ENCODE measurements at places on chromosomes 11 and 22.
A peak's percentile ranks its signal among the peaks of the same experiment; 100 is the strongest.

- DNase-seq: no peak
Measured at GRCh38 chr22:28013611-28014010, 94.6 kb upstream of the PITPNB start.

- no peak for DNase-seq
Measured at GRCh38 chr11:62719302-62719978, 7.8 kb downstream of the HNRNPUL2 start.

DNA sequence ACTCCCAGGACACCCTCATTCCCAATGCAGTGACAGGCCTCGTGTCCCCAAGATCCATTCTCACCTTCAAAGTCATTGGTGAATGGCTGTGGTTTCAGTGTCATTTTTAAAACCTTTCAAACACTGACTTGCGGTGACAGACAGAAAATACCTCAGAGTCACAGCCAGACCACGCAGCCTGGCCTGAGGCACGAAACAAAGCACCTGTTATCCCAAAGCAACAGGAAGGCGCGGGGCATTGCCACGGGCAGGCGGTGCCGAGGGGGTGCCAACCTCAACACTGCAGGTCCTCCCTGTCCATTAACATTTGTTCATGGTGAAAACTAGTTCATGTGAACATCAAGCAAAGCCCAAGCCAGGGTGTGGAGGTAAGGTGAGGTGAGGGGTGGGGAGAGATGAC lies 38.2 kb downstream of the RPUSD4 start:
- DNase-seq: no peak

DNA sequence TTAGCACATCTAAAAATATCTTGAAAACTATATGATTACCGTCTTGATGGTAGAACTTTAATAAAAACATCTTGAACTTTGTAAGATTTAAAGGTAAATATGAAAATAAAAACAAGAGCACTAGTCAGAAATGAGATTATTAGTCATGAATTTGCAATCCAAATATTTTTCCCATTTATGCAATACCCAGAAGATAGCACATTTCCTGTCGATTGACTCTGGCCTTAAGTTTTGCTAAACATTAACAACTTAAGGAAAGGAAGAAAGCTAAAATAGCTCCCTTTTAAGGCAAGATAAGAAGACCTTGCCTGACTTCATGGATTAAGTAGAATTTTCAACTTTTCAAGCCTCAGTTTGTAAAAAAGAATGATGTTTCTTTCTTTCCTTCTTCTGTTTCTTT lies 1374.7 kb upstream of the RAG2 start:
- peak; percentile 43 for DNase-seq

DNA sequence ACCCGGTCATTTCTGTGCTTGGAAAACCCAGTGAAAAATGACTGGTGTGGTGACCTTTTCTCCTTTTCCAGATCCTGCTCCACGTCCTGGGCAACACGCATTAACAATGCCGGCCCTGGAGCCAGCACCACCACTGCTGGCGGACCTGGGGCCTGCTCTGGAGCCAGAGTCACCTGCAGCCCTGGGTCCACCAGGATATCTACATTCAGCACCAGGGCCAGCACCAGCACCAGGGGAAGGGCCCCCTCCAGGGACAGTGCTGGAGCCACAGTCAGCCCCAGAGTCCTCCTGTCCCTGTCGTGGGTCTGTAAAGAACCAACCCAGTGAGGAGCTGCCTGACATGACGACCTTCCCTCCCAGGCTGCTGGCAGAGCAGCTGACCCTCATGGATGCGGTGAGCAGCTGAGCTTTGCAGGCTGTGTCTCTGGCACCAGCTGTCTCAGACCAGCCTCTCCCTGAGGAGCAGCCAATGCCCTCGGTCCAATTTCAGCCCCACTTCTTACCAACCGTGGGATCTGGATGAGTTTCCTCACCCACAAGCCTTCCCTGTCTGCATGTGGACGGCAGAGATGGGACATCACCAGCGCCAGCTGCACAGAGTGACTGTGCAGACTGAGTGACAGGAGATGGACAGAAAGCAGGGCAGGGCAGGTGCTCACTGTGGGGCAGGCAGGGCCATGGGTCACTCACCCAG lies 1.9 kb downstream of the RGL4 start:
- peak; percentile 57 for DNase-seq

GRCh38 chr22:48781868-48782267 lies 1045.8 kb downstream of the BRD1 start:
- no peak for DNase-seq

GRCh38 chr11:9747828-9748227 lies 84.0 kb downstream of the SWAP70 start:
- DNase-seq: no peak

DNA sequence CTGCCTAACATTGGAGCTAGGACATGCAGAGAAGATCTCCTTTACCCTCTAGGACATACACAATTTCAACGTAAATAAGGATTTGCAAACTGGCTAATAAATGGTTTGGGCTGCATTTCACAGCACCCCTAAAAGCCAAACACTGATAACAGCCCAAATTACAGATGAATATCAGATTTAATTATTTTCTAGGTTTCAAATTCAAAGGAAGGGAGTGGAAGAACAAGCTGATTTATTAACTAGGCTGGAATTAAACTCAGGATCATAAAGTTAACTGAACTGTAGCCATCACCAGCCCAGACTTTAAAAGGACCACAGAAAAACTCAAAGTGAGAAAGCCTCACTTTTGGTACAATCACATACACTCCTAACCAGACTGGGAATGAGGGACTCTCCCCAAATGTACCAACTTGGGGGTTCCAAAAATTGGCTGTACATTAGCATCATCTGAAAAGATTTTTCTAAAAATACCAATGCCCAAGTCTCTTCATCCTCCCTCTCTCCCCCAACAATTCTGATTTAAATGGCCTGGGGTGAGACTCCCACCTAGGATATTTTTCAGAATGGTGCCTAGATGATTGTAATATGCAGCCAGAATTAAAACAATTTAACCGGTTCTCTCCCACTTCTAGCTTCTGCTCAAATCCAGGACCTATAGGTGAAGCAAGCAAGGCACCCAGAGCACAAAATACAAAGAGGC lies 43.5 kb downstream of the SYTL2 start:
- no peak for DNase-seq
